ENCODE measurements at places on chromosomes 5 and 9.

DNA sequence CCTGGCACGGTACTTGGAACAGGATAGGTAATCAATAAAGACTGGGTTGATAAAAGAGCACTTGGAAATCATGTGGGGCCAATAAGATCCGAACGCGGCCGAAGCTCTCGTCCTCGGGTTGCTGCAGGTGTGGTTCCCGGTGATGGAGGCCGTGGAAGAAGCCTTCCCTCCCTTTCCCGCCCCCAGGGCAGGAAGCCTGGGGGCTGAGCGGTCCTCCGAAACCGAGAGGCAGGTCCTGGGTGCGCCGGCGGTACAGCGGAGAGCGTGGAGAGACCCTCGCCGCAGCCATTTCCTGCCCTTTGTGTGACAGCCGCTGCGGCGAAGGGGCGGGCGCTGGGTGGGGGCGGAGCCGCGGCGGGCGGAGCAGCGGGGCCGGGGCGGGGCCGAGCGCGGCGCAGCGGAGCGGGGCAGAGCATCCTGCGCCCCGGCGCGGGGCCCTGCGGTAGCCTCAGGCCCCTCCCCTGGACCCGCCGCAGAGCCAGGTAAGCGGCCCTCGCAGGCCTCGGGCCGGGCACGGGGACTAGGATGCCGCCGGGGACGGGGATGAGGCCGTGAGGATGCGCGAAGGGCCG, at the start of gene CYFIP2:
Gene CYFIP2, plus strand, starts transcription at position 410 of the 572 bp plus-strand sequence. CDS start 19,239 bp downstream, outside the sequence.
- DNase-seq, result peak; percentile 52

- DNase-seq, result no peak
These were observed 3.9 kb upstream of the HK3 start for GRCh38 chr5:176902911-176903664.

DNA sequence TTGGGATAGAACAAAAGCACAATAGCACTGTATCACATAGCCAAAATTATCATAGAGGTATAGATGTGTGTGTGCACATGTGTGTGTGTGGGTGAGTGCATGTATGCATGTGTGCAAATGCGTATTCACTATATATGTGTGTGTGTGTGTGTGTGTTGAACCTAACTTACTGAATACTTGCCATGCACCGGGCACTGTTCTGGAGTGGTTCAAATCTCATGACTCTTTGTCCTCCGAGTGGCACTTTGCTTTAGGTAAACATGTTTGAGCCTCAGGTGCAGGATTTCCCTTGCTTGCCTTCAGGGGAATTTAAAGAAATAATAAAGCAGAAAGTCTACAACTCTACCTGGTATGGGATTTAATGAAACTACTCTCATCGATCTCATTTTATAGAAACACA, 183.5 kb upstream of the GDNF start:
- no peak for DNase-seq

DNA sequence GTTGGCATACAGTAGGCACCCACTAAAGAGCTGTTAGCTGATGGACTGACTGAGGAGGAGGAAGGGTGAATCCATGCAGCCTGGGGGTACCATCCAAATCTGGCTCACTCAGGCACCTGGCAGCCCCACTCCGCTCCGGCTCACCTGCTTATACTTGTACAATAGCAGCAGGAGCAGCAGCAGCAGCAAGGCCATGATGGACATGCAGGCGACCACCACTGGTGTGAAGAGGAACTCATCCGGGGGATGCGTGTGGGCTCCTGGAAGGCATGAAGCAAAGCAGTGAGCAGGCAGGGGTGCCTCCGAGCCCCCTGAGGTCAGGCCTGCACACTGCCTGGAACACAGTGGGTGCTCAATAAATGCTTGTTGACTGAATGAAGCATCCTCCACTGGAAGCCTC, 18.3 kb downstream of the CSF1R start:
- no peak for DNase-seq

- DNase-seq, result no peak
These were observed 126.3 kb upstream of the FOXD4L5 start for GRCh38 chr9:65411336-65411735.

DNA sequence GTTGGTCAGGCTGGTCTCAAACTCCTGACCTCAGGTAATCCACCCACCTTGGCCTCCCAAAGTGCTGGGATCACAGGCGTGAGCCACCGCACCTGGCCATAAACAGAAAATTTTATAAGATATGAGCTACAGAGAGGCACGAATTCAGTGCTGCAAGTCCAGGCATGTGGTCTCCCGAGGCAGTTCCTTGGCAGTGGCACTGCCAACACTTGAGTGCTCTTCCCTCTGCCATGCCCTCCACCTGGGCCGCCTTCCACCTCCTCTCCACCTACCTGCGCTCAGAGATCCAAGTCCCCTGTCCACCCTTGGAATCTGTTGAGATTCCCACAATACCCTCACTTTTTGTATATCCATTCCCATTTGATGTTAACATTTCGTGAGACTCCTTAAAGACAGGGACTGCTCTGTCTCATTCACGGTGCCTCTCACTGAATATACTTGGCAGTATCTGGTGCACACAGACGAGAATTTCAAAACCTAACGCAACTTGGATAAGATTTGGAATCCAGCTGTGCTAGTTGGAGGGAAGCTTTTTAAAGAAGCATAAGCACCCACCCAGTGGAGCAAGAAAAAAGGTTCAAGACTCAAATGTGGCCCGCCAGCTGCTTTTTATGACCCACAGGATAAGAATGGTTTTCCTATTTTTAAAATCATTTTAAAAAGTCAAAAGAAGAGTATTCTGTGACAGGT, 68.3 kb downstream of the DCP2 start:
- DNase-seq, result no peak

- no peak for DNase-seq
These were observed 56.9 kb downstream of the ZNF618 start for GRCh38 chr9:113932906-113933584.

DNA sequence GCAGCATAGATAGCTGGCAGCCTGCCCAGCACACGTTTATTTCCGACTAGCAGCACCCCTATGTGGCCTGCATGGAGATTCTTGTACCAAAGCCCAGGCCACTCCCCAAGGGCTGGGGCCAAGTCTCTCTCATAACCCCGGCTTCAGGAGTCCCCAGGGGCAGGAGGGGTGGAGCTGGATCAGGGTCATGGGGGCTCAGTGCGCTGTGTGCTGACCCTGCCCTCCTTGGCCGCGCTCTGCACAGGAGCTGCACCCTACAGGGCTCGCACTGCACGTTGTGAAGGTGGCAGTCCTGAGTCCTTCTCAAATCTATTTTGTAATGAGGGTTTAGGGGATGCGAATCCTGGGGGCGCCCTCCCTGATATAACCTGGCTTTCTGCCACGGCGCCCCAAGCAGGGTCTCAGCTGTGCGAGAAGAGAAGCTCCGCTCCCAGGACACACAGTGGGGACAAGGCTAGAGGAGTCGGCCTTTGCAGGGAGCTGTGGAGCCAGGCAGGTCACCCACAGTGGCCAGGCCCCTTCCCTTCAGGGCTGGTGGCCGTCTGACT, 28.6 kb downstream of the NKD2 start:
- no peak for DNase-seq

DNA sequence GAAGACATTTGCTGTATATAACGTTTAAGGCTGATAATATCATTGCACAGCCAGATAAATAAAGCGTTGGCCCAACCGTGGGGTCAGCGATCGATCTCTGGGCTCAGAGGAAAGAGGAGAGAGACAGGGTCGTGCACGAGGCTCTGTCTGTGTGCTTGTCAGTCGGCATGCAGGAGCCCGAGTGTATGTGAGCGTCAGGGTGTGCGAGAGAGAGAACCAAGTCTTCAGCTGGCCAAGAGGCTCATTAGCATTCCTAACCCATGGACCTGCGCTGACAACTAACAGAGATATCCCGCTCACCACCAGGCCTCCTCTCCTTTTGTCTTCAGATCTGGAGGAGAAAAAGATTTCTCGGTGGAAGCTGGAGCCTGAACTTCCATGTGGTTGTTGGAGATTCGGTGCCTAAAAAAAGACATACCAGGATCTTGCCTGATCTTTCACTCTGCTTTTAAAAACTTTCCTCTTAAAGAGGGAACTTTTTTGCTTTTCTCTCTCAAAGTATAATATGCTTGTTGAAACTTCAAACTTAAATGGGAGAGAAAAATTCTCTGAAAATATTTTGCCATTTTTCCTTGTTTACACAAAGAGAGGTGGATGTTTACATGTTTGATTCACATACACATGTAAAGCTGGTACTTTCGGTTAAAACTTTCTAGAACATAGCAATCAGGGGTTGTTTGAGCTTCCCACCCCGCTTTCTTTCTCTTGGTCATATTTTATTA, 16.5 kb downstream of the NR2F1 start:
- DNase-seq, result no peak

DNA sequence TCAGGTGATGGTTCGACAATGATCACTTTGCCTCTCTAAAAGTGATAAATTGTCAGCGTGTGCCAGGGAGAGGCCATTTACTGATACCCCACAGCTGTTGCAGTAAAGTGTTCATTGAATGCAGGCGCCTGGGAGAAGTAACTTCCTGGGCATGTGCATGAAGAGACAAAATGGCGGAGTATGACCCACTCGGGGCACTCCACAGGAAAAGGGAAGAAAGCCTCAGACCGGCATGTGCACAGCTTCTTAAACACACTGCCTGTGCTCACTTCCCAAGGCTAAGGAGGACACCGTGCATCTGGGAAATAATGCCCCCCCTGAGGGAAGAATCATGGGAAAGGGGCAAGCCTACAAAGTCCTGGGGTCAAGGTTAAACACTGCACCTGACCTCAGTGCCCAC, 329.5 kb downstream of the ICE1 start:
- DNase-seq, result no peak

GRCh38 chr5:112329419-112330090, 89.5 kb downstream of the EPB41L4A start:
- DNase-seq, result no peak

GRCh38 chr5:77180167-77181081, 30.1 kb upstream of the PDE8B start:
- DNase-seq, result peak; percentile 3

DNA sequence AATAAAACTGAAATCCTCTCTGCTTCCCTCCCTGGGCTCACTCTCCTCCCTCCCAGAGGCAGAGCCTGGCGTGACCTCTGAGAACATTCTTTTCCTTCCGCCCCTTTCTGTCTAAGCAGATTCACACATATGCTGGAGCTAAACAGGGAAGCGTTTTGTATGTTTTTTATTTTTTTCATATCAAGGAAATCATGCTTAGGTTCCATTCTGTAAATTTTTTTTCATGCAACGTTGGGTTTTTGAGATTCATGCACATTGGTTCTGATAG, 20.2 kb upstream of the BARHL1 start:
- no peak for DNase-seq

- no peak for DNase-seq
These were observed 43.1 kb upstream of the GLIPR2 start for GRCh38 chr9:36093384-36093783.

DNA sequence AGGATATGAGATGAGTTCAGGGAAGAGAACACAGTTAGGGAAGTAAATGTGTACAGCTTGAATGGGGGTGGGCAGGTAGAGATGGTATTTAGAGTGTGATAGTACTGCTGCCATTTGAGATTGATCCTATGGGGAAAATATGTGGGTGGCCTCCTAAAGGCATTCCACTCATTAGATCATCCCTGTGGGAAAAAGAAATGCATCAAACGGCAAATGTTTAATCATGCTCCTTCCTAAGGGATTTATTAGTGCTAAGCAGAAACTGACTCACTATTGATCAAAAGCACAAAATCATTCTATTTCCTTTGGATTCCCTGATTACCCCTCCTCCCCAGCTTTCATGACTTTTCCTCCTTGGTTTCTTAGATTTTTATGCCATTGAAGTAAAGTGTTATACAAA, 36.4 kb upstream of the SMC5 start:
- peak; percentile 36 for DNase-seq

- no peak for DNase-seq
These were observed 110.0 kb downstream of the PAM start for GRCh38 chr5:102865171-102865509.

GRCh38 chr9:18759827-18760226, 273.2 kb downstream of the SAXO1 start:
- no peak for DNase-seq

DNA sequence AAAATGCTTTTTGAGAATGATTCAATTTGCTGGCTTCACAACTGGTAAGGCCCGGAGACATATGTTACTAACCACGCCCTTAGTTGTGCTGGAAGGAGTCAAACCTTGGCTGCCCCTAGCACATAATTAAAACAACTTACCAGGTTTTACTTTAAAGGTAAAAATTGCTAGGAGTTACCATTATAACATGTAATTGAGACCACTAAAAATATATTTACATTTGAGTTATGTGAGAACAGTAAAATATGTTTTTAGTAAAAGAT, 435.6 kb upstream of the CDH9 start:
- DNase-seq, result no peak

DNA sequence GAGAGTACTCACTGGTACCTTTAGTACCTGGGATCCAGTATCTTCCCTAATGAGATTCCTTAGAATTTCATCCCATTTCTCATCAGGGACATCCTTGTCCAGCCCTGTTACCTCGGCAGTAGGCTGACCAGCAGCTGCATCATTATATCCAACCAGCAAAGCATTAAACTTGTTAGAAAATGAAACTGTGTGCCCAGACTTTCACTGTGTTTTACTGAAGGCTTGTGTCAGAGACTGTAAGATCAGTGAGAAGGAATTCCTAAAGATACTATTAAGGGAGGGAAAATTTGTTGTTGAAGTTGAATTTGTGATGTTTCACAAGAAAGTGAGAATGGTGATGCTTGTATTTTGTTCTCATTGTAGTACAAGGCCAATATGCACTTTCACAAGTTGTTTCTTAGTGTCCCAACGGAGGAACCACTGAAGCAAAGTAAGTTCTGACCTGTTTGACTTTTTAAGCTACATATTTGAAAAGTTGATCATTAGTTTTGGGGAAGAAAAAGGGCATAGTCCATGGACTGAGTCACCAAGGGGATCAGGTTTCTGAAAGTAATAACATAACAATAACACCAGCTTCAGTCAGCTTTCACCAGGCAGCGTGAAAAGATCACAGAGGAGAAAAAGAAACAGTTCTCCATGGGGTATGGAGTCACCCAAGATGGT, 48.8 kb downstream of the GRAMD2B start:
- DNase-seq, result peak; percentile 82

DNA sequence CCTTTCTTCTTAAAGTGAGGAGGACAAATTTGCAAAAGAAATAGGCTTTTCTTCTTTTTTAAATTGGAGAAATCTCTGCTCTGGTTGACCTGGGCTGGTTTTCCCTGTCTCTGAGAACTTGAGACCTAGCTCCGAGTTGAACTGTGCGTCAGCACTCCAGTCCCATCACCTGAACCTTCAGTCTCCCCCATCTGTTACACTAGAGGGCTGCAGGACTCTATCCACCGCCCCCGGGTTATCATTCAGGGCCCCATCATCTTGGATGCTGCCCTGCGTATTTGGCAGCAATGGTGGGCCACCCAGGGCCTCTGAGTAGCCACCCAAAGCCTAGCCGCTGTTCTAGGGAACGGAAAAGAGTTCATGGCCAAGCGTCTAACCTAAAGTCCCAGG, 2.5 kb downstream of the FOXE1 start:
- no peak for DNase-seq

- DNase-seq, result no peak
These were observed 147.3 kb downstream of the OSTF1 start for GRCh38 chr9:75235632-75236031.

GRCh38 chr5:127567026-127567768, 49.8 kb downstream of the PRRC1 start:
- no peak for DNase-seq

Measured in ELR (cell line).